ENCODE measurements at places on chromosomes 7 and 10. TPM values are rescaled to one million over a fixed set of nuclear protein-coding genes. Genes with fewer than 3 reads are reported as not detected.

- no peak for DNase-seq
Measured at GRCh38 chr7:143013893-143014292, 13.0 kb downstream of the OR9A2 start.

DNA sequence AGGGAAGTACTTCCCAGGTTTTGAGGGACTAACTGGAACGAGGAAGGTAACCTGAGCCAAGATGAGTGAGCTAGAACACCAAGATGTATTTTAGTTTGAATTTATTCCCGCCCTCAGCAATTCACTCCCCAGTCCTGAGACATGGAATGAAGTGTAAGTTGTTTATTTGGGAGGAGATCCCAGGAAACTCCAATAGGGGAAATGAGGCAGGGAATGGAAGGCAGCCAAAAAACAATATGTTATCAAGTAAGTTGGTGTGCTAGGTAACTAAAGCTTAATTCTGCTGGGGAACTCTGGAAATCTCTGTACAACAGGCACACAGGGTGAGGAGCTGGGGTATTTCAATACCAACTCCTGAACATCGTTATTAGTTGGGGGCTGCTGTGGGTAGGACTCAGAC is 189.7 kb upstream of the HDAC9 start:
- no peak for DNase-seq

DNA sequence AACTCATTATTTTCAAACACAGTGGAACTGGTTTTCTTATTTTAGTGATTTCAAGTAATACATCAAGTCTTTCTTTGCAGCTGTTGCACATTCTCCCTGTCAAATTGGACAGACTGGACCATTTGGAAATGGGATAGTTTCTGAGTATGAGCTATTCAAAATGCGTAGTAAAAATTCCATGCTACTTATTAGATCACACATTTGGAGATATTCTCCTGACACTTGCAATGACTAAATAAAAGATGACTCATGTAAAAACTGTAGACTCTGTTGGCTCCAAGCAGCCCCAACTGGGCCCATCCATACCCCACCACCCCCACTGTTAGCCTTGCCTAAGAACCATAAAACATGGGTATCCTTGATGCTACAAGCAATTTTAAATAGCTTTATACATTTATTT is 25.9 kb upstream of the BICC1 start:
- no peak for DNase-seq

DNA sequence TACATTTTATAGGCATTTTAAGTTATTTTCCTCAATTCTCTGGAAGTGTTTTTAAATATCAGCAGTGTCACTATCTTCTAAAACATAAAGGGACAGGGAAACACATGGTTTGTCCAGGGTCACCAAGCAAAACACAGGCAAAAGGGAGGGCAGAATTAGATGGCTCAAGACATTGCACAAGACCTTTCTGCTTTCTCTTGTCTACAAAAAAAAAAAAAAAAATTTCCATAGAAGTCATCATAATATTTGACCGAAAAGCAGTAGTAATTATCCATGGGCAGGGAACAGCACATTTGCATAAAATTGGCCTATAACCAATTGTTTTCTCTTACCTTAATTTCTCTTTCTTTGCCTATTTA is 703.1 kb upstream of the FZD8 start:
- DNase-seq: no peak

DNA sequence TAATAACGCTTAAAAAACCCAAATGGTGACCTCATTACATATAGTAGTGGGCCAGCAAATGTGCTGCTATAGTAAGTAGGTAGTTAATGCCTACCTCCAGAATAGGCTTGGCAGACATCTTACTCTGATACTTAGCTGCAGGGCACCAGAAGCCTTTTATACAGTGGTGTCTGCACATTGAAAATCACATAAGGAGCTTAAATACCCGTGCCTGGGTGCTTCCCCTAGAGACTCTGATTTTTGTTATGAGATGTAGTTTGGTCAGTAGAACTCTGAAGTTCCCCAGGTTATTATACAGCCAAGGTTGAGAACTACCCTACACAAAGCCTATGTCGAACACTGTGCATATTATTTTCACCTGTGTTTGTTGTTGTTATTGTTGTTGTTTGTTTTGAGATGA is 47.2 kb downstream of the ANKIB1 start:
- no peak for DNase-seq

GRCh38 chr10:61821153-61821552 is 80.3 kb upstream of the ARID5B start:
- DNase-seq: no peak

- DNase-seq: no peak
Measured at GRCh38 chr7:116809636-116810266, 52.6 kb upstream of the CAPZA2 start.

The SFTPA1 gene
- total RNA-seq: 0.45 TPM

The PNLIPRP1 gene
- not detected for total RNA-seq

The OR6V1 gene
- not detected for total RNA-seq

The GSDME gene
- total RNA-seq: 14.3 TPM

The PMS2 gene
- 6.4 TPM for total RNA-seq

The CLCN1 gene
- total RNA-seq: not detected

Data from ovary (tissue), 10 donors.